Heart left ventricle (tissue), 16 donors: ENCODE measurements at places on chromosomes 16 and 17. TPM values are rescaled to one million over a fixed set of nuclear protein-coding genes. Genes with fewer than 3 reads are reported as not detected.

The RCVRN gene
- total RNA-seq = not detected

The KRTAP4-5 gene
- total RNA-seq = not detected

The PRSS21 gene
- not detected for total RNA-seq

The NXPH3 gene
- 4.5 TPM for total RNA-seq

The KRTAP1-5 gene
- total RNA-seq = not detected

The CASKIN1 gene
- 7.0 TPM for total RNA-seq

The ZSCAN10 gene
- total RNA-seq = not detected

The ERI2 gene
- total RNA-seq = 8.4 TPM

The AGRP gene
- not detected for total RNA-seq

The HSD3B7 gene
- total RNA-seq = 5.8 TPM

The KRT9 gene
- not detected for total RNA-seq

The GUCY2D gene
- total RNA-seq = not detected

The CCL7 gene
- not detected for total RNA-seq

The HSD11B2 gene
- total RNA-seq = 0.75 TPM

The RPL38 gene
- 739 TPM for total RNA-seq

The NPTX1 gene
- not detected for total RNA-seq

The CES1 gene
- total RNA-seq = 20.6 TPM

The CPNE7 gene
- 0.20 TPM for total RNA-seq

The MT1X gene
- total RNA-seq = 20.6 TPM

The CNTNAP1 gene
- 5.4 TPM for total RNA-seq

The LPO gene
- total RNA-seq = not detected

The AATF gene
- total RNA-seq = 22.4 TPM

The OTOP2 gene
- total RNA-seq = not detected

The FAM83G gene
- total RNA-seq = 1.3 TPM

The STXBP4 gene
- 5.5 TPM for total RNA-seq

The EVPL gene
- total RNA-seq = 2.0 TPM

The TM4SF5 gene
- not detected for total RNA-seq

The C1QTNF8 gene
- not detected for total RNA-seq

The KRT222 gene
- not detected for total RNA-seq

The ENPP7 gene
- total RNA-seq = not detected

The CLDN7 gene
- 2.2 TPM for total RNA-seq

The MYO15A gene
- 0.41 TPM for total RNA-seq

The MAPT gene
- total RNA-seq = 56.5 TPM

The KRT24 gene
- total RNA-seq = not detected

The CDH13 gene
- total RNA-seq = 114 TPM

The PRKCB gene
- 1.7 TPM for total RNA-seq

The NKD1 gene
- 0.06 TPM for total RNA-seq
